ENCODE measurements at places on chromosomes 2 and 18.
A peak's percentile ranks its signal among the peaks of the same experiment; 100 is the strongest.

GRCh38 chr2:126515471-126515870 lies 140.5 kb upstream of the GYPC start:
- no peak for DNase-seq

DNA sequence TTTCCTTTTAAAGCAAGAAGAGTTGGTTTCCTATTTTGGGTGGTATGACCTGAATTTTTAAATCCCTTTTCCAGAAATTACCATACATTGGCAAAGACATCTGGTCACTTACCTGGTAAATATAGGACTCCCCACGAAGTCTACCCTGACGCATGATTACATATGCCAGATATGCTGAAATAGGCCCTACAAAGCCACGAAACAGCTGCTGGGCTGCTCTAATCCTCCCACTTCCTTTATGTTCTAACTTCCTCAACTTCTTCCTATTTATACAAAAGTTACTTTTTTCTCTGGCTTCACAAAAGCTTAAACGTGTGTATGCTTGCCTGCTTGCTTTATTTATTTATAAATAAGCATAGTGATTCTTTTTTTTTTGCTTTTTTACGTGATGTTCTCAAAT lies 186.0 kb upstream of the EPHA4 start:
- no peak for DNase-seq

DNA sequence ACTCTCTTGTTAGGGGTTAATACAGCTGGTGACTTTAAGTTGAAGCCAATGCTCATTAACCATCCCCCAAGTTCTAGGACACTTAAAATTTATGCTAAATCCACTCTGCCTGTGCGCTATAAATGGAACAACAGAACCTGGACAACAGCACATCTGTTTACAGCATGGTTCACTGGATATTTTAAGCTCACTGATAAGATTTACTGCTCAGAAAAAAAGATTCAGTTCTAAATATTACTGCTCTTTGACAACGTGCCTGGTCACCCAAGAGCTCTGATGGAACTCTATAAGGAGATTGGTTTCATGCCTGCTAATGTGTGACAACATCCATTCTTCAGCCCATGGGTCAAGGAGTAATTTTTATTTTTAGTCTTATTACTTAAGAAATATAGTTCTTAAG lies 27.5 kb downstream of the RNF103 start:
- no peak for DNase-seq

DNA sequence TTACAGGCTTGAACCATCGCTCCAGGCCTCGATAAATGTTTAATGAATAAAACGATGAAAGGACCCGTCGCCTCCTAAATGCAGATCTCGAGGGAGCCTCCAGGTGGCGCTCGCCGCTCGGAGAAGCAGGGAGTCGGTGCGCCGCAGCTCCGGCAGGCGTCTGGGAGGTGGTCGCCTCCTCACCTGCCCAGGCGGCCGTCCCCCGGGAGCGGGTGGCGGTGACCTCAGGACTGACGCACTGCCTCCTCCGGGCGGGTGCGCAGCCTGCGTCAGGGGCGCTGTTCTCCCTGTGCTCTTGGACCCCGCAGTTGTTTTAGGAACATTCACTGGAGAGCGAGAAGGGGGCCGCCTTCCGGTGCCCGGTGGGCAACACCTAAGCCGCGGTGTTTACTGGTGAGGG lies 38.6 kb upstream of the POLE4 start:
- no peak for DNase-seq

DNA sequence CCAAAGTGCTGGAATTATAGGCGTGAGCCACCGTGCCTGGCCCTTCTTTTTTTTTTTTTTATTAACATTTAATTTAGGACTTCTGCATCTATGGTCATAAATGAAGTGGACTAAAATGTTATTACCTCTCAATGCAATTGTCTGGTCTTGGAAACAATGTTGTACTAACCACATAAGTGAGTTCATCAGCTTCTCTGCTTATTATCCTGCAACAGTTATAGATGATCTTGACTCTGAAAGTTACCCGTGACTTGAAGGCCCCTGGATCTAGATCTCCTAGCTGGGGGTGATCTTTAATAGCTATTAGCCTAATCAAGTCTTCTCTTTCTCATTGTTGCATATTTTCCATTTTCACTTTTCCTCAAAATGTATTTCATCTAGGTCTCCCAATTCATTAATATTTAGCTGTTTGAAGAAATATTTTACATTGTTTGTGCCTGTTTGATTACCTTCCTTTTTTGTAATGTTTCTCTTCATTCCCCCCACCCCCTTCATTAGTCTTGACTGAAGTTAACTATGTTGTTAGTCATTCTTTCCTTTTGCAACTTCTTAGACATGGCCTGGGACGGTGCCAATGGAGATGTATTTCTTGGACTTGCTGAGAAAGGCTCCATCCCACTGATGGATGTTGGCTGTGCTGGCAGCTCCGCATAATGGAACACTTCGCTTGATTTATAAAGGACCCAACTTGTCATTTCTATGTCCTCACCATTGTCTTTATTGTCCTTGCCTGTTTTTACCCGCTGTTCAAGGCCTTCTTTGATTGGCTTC lies 141.6 kb upstream of the RIOK3 start:
- no peak for DNase-seq

GRCh38 chr2:224412141-224413015 lies 10.5 kb upstream of the FAM124B start:
- no peak for DNase-seq

DNA sequence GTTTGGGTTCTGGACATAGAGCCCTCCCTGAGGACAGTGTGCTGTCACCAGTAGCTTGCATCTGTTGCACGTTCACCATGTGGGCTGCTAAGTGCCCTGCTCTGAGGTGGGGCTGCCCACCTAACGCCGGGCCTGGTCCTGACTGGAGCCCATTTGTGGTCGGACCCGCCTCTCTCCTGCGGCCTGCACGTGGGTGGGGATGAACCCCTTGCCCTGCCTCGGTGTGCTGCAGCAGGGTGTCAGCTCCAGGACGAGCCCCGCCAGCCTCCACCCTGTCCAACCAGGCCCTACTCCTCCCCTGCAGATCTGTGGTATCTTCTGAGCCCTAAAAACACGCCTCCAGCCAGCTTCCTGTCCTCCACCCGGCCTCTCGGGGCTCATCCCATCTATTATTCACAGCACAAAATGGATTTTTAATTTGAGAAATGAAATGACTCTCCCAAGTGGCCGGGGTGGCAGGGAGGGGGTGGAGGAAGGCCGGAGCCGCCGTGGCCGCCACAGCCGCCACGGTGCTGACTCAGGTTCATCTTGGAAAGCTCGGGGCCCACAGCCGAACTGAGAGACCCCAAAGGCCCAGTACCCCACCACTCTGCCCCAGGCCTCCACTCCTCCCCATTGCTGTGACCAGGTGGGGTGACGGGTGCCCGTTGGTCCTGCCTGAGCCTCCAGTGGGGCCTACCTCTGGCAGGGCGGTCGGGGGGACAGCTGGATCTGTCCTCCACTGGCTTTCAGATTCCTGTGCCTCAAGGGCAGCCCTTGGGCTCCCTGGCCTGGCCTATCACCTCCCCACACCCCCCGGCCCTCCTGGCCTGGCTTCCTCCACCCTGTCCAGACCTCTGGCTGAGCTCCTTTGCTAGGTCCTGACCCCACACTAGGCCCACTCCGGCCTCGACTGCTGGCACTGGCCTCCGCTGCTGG lies 2.8 kb upstream of the ECEL1 start:
- peak; percentile 56 for DNase-seq

DNA sequence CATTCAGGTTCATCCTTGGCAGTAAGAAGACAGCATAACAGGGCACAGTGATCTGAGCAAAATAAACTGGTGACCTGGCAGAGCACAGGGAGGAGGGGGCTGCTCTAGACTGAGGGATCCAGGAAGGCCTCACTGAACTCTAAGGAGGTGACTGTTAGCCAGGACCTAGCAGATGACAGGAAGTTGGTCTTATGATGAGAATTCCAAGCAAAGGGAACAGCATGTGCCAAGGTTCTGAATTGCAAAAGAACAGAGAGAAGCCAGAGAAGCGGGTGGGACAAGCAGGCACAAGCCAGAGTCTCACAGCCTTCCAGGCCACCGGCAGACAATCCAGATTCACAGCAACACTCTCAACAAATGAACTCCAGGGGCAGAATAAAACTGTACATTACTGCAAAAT lies 152.7 kb upstream of the PTPRM start:
- peak; percentile 76 for DNase-seq

DNA sequence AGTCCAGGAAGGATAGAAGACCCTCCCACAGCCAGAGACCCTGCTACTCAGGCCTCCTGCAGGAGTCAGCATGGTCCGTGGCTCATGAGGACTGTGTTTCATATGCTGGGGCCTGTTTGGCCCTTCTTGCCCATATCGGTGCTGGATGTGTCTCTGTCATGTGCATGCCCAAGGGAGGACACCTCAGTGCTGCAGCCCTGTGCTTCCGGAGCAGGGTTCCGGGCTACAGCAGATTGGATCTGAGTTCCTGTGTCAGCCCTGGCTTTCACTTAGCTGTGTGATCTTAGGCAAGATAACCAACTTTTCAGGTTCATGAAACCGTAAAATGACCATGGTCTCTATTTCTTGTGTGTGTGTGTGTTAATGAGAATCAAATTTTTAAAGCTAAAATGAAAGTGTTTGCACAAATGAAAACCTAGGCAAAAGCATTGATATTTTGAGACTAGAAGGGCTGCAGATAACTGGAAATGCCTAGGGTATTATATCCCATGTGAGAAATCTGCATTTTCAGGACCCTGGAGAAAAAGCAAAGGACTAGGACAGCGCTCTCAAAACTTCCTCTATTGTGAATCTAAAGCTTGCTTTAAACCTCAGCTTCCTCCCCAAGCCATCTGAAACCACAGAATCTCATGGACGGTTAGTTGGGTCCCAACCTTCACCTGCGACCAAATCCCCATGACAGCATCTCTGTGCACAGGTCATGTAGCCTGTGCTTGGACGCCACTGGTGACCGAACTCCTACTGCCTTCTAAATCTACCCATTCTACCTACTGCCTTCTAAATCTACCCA lies 58.8 kb upstream of the CAPN13 start:
- DNase-seq = no peak

DNA sequence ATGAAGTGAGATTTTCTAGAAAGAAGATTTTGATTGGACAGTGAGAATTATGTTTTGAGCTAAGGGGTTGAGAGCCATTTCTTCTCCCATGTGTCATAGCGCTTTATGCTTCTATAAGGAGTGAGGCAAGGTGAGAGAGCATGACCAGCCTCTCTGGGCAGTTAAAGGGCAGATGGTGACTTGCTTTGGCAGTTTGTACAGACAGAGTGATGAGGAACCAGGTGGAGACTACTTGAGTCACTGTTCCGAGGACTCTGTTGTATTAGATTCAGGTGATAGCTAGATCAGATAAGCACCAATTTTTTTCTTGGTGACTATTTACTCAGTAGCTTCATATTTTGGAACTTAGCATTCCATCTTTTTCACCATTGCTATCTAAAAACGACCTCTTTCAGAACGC lies 4.5 kb downstream of the CRIM1 start:
- no peak for DNase-seq

GRCh38 chr2:61210332-61210981 lies 48.5 kb downstream of the C2orf74 start:
- DNase-seq = no peak

DNA sequence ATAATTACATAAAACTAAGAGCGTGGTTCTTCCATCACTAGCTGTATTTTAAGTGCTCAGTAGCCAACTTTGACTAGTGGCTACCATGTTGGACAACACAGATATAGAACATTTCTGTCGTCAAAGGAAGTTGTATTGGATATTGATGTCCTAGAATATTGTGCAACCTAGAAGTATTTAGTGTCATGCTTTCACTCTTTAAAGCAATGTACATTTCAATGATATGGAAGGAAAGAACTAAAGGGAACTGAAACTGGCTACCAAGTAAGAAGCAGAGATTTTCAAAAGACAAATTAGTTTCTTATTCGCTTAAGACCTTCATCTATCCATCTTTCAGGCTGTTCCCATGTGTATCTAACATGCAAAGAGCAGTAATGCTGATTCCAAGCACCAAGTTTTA lies 85.4 kb upstream of the EML6 start:
- no peak for DNase-seq

DNA sequence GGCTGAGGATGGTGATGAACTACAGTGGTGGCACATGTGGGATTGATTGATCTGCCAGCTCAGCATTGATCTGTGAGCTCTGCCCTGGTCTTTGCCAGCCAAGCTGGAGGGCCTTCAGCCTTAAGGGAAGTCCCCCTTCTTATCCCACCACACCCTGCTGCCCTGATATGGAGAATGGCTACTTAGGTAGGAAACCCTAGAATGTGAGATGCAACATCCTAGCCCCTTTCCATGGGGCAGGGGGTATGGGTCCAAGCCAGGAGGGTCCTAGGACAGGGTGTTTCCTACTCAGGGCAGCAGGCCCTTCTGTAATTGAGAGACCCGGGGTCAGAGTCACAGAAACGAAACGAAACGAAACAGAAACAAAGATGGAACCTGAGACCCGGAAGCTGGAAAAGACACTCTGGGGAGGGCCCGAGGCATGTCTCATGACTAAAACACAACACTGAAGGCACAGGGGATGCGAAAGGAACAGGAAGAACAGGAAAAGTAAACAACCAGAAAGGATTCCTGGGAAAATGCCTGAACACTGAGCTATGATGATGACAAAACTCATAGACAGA lies 16.9 kb upstream of the SULT1C2 start:
- DNase-seq = peak; percentile 75

GRCh38 chr2:10978090-10978670 lies 66.4 kb downstream of the KCNF1 start:
- DNase-seq = no peak

DNA sequence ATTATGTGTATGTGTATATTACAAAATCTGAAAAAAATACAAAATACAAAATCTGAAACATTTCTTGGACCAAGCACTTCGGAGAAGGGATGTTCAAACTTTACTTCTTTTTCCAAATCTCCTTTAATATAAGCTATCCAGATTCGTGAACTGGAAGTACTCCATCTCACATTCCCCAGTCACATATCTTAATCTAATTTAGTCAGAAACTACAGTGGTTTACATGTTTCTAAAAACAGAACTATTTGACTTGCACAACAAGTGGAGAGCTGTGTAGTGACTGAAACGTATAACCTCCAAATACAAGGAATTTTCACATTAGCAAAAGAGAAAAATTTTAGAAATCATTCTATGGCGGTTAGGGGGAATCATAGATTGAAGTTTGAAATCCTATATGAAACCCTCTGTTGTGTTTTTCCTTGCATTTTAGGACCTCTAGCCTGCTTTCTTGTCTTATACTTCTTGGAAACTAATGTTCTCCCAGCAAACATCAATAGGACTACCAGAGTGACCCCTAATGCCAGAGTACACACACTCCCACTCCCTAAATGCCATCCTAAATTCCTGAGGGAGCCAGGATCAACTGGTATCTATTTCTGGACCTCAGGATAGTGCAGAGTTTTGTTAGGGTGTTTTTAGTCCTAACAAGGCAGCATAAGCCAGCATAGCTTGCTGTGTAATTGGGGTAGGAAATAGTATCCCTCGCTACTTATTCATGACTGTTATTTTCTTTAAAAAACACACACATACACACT lies 30.2 kb upstream of the ROCK1 start:
- no peak for DNase-seq

- no peak for DNase-seq
These were observed 37.6 kb downstream of the FARP2 start for GRCh38 chr2:241393524-241394196.

- no peak for DNase-seq
These were observed 122.6 kb upstream of the NOSTRIN start for GRCh38 chr2:168679741-168680310.

GRCh38 chr2:203691149-203691548 lies 15.3 kb upstream of the CD28 start:
- DNase-seq = no peak

GRCh38 chr2:227347117-227347516 lies 22.1 kb downstream of the MFF start:
- DNase-seq = no peak
